ENCODE measurements at places on chromosomes 7 and 10. TPM values are rescaled to one million over a fixed set of nuclear protein-coding genes. Genes with fewer than 3 reads are reported as not detected.

- H3K27ac ChIP-seq: no peak overlapping the region
- H3K36me3 ChIP-seq: no peaks in the 10 kb centered on the region
- H3K4me3 ChIP-seq: no peak overlapping the region
- peaks cover 31% of the 10 kb centered on the region for H3K4me1 ChIP-seq
- DNase-seq: no peak
These were observed 226.1 kb downstream of the PTEN start for GRCh38 chr10:88089498-88089897.

DNA sequence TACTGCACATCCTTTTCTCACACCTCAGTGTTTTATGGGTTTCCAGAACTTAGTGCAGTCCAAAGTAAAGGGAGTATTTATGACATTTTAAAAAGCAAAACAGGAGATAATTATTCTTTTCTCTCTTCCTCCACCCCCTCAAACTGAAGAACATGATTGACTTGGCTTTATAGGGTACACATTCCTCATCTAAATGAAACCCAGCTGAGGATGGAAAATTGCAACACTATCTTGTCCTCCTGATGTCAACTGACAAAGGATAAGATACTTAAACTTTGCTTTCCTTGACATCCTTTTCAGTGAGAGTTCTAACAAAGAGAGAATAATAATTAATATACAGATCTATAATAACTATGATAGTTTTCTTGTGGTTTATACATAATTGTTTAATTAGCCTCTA is 299.1 kb downstream of the BBS9 start:
- H3K27me3 ChIP-seq: no peaks in the 10 kb centered on the region
- no peak for DNase-seq
- no peak overlapping the region for H3K4me3 ChIP-seq
- H3K36me3 ChIP-seq: no peaks in the 10 kb centered on the region
- H3K27ac ChIP-seq: no peak overlapping the region

DNA sequence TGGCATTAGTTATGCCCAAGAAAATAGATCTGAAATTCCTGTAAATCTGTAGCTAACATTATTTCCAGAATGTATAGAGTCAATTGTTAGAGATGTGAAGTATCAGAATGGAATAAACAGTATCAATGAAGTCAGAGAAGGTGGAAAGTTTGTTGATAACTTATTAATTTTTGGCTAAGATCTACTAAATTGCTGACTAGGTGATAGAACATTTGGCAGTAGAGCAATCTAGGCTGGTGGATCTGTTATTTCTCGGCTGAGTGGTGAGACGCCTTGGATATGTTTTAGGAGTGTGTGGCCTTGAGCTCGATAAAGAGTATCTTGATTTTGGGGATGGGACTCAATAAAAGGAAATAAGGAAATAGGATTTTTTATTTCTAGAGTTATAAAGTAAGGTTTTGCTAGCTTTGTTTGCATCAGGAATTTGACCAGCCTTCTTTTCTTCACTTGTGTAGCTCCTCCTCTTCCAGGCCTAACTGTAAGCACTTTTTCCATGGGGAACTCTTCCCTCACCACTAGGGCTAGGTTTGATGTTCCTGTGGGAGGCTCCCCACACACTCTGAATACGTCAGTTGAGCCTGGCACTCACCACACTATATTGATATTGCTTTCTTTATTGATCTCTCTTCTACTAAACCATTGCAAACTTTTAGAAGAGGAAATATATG is 86.8 kb upstream of the CSTF2T start:
- H3K4me3 ChIP-seq: no peak overlapping the region
- no peak for DNase-seq
- no peaks in the 10 kb centered on the region for H3K36me3 ChIP-seq
- no peak overlapping the region for H3K27ac ChIP-seq
- no peaks in the 10 kb centered on the region for H3K4me1 ChIP-seq

DNA sequence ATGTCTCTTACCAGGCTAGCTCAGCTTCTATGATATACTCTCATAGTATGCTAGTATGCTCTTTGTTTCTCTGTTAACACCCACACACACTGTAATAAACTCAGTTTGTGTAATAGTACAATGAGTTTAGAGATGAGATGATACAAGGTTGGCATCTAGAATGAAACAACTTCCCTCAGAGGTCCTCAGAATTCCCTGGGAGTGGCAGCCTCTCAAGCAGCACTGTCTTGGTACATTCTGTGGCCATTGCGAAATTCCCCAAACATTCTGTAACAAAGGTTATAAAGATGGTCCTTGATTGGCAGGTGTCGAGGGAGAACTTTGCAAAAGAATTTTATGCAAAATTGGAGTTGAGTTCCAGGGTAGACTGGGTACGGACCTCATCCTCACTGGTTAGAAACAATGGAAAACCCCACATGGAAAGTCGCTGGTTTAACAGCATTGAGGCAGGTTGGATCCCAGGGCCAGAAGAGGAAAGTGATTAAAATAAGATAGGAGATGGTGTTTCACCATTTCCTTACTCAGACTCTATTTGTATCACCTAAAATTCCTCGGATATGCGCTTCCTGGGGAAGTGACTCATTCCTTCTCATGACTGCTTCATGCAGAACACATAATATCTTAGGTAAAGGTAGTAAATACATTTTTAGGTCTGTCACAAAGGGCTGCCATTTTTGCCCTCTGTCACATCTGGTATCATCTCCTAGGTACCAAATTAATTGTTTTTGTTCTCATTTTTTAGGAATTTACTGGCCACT is 657.8 kb downstream of the SORCS1 start:
- no peaks in the 10 kb centered on the region for H3K27me3 ChIP-seq
- H3K4me1 ChIP-seq: no peaks in the 10 kb centered on the region
- H3K4me3 ChIP-seq: no peak overlapping the region
- DNase-seq: no peak

GRCh38 chr7:77409739-77410547 is 6.2 kb downstream of the GSAP start:
- no peaks in the 10 kb centered on the region for H3K36me3 ChIP-seq
- no peaks in the 10 kb centered on the region for H3K4me1 ChIP-seq
- DNase-seq: no peak
- no peak overlapping the region for H3K27ac ChIP-seq

DNA sequence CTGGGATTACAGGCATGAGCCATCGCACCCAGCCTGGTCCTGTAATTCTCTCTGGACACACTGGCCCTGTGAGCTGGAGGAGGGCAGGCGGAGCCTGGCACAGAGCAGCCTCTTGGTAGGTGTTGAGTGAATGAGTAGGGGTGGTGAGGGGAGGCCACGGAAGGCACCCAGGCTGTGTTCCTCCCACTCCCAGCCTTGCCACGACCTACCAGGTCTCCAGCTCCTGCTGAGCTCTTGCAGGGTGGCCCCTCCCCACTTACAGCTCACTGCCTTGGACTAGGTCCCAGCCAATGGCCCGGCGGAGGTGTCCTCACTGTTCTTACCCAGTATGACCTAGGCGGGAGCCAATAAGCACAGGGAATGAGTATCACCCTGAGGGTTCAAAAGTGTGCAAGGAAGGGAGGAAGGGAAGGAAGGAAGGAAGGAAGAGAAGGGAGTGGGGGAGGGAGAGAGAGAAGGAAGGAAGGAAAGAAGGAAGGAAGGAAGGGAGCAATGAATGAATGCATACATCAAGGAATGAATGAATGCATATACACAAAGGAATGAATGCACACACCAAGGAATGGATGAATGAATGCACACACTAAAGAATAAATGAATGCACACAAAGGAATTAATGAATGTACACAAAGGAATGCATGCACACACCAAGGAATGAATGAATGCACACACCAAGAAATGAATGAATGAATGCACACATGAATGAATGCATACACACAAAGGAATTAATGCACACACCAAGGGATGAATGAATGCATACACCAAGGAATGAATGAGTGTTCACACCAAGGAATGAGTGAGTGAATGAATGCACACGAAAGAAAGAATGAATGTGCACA is 45.5 kb downstream of the GTF2IRD1 start:
- no peak overlapping the region for H3K4me3 ChIP-seq
- no peaks in the 10 kb centered on the region for H3K36me3 ChIP-seq
- no peaks in the 10 kb centered on the region for H3K27me3 ChIP-seq
- H3K4me1 ChIP-seq: no peaks in the 10 kb centered on the region
- DNase-seq: no peak

- no peak for DNase-seq
- H3K27me3 ChIP-seq: no peaks in the 10 kb centered on the region
- no peak overlapping the region for H3K27ac ChIP-seq
- no peaks in the 10 kb centered on the region for H3K4me1 ChIP-seq
These were observed 140.6 kb downstream of the TMEM168 start for GRCh38 chr7:112649560-112649959.

DNA sequence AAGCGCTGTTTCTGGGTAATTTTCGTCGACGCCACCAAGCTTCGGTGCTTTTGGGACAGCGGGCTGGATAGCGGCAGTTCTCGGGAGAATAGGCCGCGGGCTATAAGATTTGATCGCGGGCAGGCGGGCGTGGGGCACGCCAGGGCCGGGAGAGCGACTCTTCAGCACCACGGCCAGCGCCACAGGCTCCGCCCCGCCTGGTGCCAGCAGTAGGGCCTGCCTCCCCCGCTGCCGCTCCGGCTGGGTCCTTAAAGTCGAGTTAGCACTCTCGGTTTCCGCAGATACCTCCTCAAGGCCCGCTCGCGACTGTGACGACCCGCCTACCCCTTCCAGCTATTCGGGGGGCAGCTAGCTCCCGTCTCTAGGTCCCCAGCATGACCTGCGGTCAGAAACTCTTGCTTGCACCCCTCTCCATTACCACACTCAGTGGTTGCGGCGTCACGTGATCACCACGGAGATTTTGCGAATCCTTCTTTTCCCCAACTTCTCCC is 9.4 kb downstream of the NXPH1 start:
- peaks cover 18% of the 10 kb centered on the region for H3K27me3 ChIP-seq
- DNase-seq: no peak
- H3K4me1 ChIP-seq: no peaks in the 10 kb centered on the region
- H3K36me3 ChIP-seq: no peaks in the 10 kb centered on the region
- no peak overlapping the region for H3K27ac ChIP-seq

The MINDY4 gene
- 0.47 TPM for polyA plus RNA-seq

GRCh38 chr7:32169228-32169627 is 99.0 kb upstream of the PDE1C start:
- DNase-seq: no peak
- H3K27me3 ChIP-seq: no peaks in the 10 kb centered on the region
- H3K27ac ChIP-seq: no peak overlapping the region
- no peaks in the 10 kb centered on the region for H3K36me3 ChIP-seq

The SLC25A40 gene
- 24.6 TPM for polyA plus RNA-seq

The MOGAT3 gene
- not detected for polyA plus RNA-seq

- no peaks in the 10 kb centered on the region for H3K4me1 ChIP-seq
- no peak overlapping the region for H3K4me3 ChIP-seq
- H3K36me3 ChIP-seq: no peaks in the 10 kb centered on the region
- H3K27ac ChIP-seq: no peak overlapping the region
- no peak for DNase-seq
These were observed 2.1 kb upstream of the ZNF117 start for GRCh38 chr7:64992971-64993370.

- H3K36me3 ChIP-seq: no peaks in the 10 kb centered on the region
- no peaks in the 10 kb centered on the region for H3K27me3 ChIP-seq
- DNase-seq: no peak
- no peaks in the 10 kb centered on the region for H3K4me1 ChIP-seq
- H3K27ac ChIP-seq: no peak overlapping the region
These were observed 139.1 kb downstream of the XPNPEP1 start for GRCh38 chr10:109784236-109784635.

DNA sequence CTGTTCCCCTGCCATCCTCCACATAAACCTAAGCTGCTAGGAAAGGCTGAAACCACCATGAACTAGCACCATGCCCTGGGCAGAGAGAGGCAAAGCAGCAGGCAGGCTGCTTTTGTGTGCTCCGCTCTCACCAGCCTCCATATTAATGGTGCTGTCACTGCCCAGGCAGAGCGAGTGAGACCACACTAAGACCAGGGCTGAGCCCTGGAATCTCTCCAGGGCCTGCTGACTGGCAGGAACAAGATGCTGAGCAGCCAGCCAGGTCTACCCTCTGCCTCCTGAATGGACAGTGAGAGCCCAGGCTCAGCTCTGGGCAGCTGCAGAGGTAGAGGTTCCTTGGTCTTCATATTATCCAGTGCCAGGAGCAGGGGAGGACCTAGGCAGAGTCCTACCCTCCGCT is 1.6 kb upstream of the CRHR2 start:
- no peaks in the 10 kb centered on the region for H3K4me1 ChIP-seq
- no peak overlapping the region for H3K27ac ChIP-seq
- no peaks in the 10 kb centered on the region for H3K36me3 ChIP-seq
- H3K4me3 ChIP-seq: no peak overlapping the region

DNA sequence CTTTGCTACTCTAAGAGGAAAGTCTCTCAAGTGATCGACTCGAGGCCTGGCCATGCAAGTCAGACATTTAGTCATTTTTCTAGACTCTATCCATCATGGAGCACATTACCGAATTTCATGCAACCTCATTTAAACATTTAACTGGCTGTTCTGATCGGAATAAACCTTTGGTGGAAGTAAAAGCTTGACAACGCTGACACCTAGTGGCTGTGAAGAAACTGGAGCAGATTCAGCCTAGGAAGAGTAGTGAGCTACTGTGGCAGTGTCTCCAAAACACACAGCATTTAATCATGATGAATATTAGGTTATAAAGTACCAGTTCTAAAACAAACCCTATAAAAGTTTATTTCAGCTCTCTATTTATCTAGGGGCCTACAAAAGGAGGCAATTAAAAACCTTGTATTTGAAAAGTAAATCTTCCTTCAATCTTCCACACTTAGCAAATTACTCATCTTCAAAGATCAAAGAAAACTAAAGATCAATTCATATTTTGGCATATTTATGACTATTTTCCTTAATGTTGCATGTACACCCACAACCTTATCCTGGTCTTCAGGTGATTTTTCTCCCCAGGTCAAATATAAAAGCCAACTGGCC is 175.0 kb downstream of the CTNNA3 start:
- DNase-seq: peak; percentile 2
- no peaks in the 10 kb centered on the region for H3K27me3 ChIP-seq
- no peak overlapping the region for H3K4me3 ChIP-seq
- no peaks in the 10 kb centered on the region for H3K36me3 ChIP-seq
- H3K4me1 ChIP-seq: no peaks in the 10 kb centered on the region

The CCAR1 gene
- 116 TPM for polyA plus RNA-seq

- H3K27me3 ChIP-seq: no peaks in the 10 kb centered on the region
- DNase-seq: no peak
- no peak overlapping the region for H3K4me3 ChIP-seq
- no peaks in the 10 kb centered on the region for H3K4me1 ChIP-seq
- H3K36me3 ChIP-seq: no peaks in the 10 kb centered on the region
- H3K27ac ChIP-seq: no peak overlapping the region
These were observed 65.3 kb upstream of the NPTX2 start for GRCh38 chr7:98551611-98552273.

DNA sequence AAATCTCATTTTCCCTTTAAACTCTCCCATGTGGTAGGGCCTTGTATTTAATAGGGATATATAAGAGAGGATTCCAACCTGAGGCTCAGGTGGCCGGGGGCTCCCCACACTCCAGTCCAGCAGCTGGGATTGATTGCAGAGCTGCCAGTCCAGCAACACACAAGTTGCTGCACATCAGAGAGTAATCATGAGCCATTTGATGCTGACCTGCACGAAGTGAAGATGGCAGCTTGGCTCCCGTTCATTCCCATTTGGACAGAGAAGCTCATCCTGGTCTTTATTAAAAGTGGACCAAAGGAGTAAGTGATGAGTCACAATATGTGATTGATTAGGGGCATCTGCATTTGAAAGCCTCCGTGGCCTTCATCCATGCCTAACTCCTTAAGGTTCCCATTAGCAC is 202.4 kb downstream of the PLXNA4 start:
- H3K4me1 ChIP-seq: no peaks in the 10 kb centered on the region
- no peak overlapping the region for H3K27ac ChIP-seq
- H3K36me3 ChIP-seq: no peaks in the 10 kb centered on the region
- H3K27me3 ChIP-seq: no peaks in the 10 kb centered on the region

The PLA2G12B gene
- polyA plus RNA-seq: not detected
